Large intestine (tissue), 12 donors: ENCODE measurements at places on chromosomes 12 and 14. TPM values are rescaled to one million over a fixed set of nuclear protein-coding genes. Genes with fewer than 3 reads are reported as not detected.

The CRADD gene
- polyA plus RNA-seq: 19.3 TPM

The C12orf60 gene
- polyA plus RNA-seq: 1.8 TPM

The CEBPE gene
- 0.07 TPM for polyA plus RNA-seq

The ZCRB1 gene
- polyA plus RNA-seq: 42.5 TPM

The TMEM52B gene
- polyA plus RNA-seq: 1.3 TPM

The REM2 gene
- 0.72 TPM for polyA plus RNA-seq

The KRT84 gene
- not detected for polyA plus RNA-seq

The KDM5A gene
- 25.9 TPM for polyA plus RNA-seq

The ADSS1 gene
- 6.3 TPM for polyA plus RNA-seq

The IRAK4 gene
- 20.2 TPM for polyA plus RNA-seq
